Neural progenitor cell (in vitro differentiated cells): ENCODE measurements at places on chromosomes 1 and 21.
A peak's percentile ranks its signal among the peaks of the same experiment; 100 is the strongest.

- no peak for DNase-seq
These were observed 2.7 kb downstream of the COL24A1 start for GRCh38 chr1:86153836-86154235.

DNA sequence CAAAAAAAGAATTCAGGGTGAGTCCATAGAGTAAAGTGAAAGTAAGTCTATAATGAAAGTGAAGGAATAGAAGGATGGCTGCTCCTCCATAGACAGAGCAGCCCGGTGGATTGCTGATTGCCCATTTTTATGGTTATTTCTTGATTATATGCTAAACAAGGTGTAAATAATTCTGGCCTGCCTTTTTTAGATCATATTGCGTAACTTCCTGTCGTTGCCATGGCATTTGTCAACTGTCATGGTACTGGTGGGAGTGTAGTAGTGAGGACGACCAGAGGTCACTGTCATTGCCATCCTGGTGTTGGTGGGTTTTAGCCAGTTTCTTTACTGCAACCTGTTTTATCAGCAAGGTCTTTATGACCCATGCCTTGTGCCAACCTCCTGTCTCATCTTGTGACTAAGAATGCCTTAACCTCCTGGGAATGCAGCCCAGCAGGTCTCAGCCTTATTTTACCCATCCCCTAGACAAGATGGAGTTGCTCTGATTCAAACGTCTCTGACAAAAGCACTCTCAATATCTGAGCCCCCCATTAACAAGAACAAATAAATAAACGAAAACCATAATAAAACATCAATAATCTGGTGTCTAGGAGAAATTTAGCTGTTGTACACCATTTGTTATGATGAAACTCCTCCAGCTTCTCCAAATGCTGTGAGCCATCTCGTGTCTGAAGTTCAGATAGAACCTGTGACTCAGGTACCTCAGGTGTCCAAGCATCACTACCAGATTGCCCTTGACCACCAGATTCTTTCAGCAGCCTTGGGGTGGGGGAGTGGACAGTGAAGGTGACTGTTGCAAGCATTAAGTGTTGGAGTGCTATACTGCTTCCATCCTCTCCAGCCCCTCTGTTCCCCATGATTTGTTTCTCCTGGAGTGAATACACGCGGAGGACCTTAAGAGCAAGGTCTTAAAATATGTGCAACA is 36.0 kb downstream of the EBNA1BP2 start:
- DNase-seq: no peak

DNA sequence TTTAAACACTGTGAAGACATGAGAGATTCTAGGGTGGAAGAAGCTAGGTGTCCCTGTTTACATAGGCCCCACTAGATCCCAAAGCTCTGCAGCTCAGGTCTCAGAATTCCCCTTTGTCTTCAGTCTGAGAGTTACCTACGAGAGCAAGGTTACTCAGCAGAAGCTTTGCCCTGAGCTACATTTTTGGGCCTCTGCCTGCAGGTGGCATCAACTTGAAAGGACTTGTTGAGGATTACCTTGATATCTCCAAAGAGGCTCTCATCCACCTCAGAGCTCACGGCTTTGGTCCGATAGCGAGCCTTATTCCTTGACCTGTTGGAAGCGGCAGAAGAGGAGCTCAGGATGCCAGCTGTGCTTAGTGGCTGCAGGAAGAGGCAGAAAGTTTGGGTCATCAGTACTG is 7.0 kb downstream of the CFAP45 start:
- no peak for DNase-seq

DNA sequence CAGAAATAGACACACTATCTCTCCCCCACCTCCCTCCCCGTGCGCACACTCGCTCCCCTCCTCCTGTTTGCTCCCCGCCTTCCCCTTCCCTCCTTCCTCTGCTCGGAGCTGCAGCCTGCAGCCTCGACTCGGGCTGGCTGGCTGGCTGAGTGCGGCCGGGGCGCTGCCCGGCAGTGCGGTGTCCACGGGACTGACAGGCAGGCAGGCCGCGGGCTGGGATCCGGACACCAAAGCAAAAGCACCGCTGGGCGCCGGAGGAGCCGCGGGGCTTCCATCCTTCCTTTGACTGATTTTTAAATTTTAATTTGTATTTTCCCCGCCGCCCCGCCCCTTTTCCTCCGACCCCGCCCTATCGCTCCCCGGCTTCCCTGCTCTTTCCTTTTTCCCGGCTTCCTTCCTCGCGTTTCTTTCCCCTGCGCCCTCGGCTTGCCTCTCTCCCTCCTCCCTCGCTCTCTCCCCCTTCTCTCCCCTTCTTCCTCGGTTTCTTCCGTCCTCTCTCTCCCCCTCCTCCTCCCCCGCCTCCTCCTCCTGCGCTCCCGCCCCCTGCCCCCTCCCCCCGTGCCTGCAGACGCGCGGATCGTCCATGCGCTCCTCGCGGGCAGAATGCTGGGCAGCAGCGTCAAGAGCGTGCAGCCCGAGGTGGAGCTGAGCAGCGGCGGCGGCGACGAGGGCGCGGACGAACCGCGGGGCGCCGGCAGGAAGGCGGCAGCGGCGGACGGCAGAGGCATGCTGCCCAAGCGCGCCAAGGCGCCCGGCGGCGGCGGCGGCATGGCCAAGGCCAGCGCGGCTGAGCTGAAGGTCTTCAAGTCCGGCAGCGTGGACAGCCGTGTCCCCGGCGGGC is 109.4 kb downstream of the NAV1 start:
- peak; percentile 79 for DNase-seq

DNA sequence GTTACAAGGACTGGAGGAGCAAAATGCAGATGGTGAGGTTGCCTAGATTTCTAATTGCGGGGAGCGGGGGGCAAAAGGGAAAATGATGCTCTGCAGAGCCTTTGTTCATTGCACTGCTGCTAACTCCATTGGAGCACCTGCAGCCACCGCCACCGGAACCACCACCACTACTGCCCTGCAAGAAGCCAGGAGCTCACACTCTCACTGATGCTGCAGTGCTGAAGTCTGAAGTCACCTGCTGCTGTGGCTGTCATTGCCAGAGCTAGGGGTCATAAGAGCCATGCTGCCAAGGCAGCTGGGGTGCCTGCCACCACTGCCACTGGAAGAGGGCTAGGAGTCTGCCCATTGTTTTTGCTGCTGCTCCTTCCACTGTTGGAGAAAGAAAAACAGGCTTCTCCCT is 7.3 kb upstream of the HPCAL4 start:
- no peak for DNase-seq

DNA sequence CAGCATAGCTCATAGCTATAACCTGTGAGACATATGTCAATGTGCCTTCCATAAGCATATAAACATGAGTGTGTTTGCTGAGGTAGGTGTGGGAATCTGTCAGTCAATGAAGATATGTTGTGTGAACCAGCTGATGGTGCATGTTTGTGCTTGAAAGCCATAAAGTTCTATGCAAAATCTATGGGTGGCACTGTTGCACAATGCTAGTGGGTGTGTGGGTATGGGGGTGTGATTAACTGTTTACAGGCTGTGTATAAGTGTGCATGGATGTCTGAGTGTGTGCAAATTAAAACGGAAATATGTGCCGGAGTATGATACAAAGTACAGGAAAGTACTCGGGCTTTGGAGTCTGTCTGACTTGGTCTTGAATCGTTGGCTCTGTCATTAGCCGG is 1.0 kb upstream of the ATP2B4 start:
- no peak for DNase-seq

GRCh38 chr1:158076441-158076840 is 83.0 kb downstream of the KIRREL1 start:
- DNase-seq: no peak

DNA sequence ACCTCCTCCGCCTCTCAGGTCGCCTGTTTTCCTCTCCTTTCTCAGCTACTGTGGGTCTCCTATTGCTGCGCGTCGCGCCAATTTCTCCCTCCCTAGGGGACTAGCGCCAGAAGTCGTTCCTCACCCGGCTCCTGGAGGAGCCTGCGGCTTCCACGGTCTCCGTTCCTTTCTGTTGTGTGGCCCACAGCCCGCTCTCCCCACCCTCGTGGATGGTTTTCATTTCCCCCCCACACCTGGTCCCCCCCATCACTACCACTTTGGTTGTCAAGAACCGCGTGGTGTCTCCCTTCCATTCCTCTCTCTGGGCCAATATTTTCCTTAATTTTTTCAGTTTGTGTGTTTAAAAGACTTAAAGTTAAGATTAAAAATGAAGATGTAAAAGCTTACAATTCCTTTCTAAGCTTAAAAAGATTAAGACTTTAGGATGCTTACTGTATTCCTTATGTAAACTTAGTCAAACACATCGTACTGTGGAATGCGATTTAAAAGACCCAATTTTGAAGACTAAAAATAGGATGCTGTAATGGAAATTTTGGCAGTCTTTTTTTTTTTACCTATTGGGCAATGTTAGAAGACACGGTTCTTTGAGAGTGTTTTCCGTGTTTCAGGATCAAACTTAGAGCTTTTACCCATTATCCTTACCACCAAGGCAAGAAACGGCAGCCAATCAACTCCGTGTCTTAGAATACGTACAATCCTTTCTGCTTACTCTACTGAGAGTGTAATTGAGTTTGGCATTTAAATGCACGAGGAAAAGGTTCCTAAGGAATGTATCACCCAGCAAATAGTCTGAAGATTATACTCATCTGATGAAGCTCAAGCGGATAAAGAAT is 773 bp downstream of the CNST start:
- peak; percentile 44 for DNase-seq

- DNase-seq: no peak
These were observed 20.8 kb downstream of the MAB21L3 start for GRCh38 chr1:116131866-116132605.

- peak; percentile 26 for DNase-seq
These were observed 51.5 kb downstream of the IGSF5 start for GRCh38 chr21:39796466-39796865.

GRCh38 chr1:109928591-109929111 is 18.0 kb downstream of the CSF1 start:
- DNase-seq: no peak

GRCh38 chr1:169802888-169803287 is 8.2 kb upstream of the METTL18 start:
- no peak for DNase-seq

- DNase-seq: no peak
These were observed 62.2 kb upstream of the TINAGL1 start for GRCh38 chr1:31514117-31514516.

GRCh38 chr1:246678816-246679793 is 45.1 kb upstream of the SCCPDH start:
- no peak for DNase-seq

GRCh38 chr1:54336116-54336515 is 70.1 kb downstream of the SSBP3 start:
- no peak for DNase-seq

GRCh38 chr1:115052454-115053083 is 22.9 kb downstream of the TSHB start:
- DNase-seq: peak; percentile 80

DNA sequence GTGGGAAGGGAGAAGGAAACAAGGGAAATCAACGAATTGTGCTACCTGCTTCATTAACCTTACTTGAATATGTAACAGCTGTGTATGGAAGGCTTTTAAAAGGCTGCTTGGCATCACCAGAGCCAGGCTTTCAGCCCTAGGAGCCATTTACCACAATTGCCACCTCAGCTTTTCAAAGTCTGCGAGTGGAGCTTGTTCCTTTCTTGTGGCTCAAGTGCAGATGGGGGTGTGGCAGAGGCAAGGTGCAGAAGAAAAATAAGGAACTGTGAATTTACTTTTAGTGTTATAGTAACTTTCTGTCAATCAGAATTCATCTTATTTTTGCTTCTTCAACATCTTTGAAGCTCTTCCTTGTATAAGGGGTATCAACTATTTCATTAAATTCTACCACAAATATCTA is 17.6 kb downstream of the CLCA2 start:
- no peak for DNase-seq

- no peak for DNase-seq
These were observed 6.2 kb downstream of the PRMT2 start for GRCh38 chr21:46641656-46642055.

- DNase-seq: no peak
These were observed 31.5 kb upstream of the DNASE2B start for GRCh38 chr1:84366786-84367185.

DNA sequence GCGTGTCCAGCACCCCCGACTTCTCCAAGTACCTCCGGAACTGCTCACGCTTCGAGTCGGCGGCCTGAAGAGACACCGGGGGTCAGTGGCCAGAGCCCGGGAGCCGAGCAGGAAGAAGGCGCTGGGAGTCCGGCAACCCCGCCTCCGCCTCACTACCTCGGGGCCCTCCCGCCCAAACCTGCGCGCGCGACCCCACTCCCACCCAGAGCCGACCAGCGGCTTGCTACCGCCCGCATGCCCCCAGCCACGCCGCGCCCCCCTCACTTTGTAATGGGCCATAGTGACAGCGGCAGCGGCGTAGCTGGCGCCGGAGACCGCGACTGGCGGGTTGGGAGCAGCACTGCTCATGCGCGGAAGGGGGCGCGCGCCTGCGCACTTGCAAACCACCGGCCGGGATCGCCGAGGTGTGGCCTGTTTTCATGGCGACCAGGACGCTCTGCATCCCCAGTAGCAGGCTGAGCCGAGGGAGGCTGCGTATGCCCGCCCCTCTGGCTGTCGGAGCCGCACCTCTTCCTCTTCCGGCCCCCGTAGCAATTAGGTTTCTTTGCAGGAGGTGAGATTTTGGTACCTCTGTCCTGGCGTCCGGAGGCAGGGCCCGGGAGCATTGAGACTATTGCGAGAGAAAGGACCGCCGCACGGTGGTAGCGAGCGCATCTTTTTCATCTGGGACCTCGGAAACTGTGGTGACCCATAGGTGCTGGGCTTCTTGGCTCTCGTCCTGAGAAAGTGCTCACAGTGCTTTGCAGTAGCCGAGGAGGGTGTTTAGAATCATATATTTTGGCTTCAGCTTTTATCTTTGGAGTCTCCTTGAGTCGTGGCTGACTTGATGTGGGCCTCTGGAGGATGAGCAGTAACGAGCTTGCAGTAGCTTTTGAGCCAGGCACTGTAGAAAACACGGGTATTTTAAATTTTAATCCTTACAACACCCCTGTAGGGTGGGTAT is at the start of gene MYCBP:
TSS of gene MYCBP (minus strand) at position 322 of the 943 bp plus-strand sequence. CDS start at position 279, 43 bp downstream.
- DNase-seq: peak; percentile 98

DNA sequence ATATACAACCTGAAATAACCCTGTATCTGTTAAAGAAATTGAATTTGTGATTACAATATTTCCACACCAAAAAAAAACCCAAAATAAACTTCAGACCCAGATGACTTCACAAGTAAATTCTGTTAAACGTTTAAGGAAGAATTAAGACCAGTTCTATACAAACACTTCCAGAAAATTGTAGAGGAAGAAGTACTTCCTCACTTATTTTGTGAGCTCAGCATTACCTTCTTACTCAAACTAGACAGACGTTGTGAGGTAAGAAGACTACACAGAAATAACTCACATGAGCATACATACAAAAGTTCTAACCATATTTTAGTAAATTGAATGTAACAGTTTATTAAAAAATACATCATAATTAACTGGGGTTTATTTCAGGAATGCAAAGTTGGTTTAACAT is 18.8 kb downstream of the RALGPS2 start:
- no peak for DNase-seq

- no peak for DNase-seq
These were observed 619.4 kb upstream of the ADAMTS5 start for GRCh38 chr21:27586326-27586725.
